Stimulated activated naive CD8-positive, alpha-beta T cell treated with anti-CD3 and anti-CD28 coated beads, Interleukin-15, amount 100 ng/mL, for 72 hours (primary cell): ENCODE measurements at places on chromosomes 6 and 20.
A peak's percentile ranks its signal among the peaks of the same experiment; 100 is the strongest.

DNA sequence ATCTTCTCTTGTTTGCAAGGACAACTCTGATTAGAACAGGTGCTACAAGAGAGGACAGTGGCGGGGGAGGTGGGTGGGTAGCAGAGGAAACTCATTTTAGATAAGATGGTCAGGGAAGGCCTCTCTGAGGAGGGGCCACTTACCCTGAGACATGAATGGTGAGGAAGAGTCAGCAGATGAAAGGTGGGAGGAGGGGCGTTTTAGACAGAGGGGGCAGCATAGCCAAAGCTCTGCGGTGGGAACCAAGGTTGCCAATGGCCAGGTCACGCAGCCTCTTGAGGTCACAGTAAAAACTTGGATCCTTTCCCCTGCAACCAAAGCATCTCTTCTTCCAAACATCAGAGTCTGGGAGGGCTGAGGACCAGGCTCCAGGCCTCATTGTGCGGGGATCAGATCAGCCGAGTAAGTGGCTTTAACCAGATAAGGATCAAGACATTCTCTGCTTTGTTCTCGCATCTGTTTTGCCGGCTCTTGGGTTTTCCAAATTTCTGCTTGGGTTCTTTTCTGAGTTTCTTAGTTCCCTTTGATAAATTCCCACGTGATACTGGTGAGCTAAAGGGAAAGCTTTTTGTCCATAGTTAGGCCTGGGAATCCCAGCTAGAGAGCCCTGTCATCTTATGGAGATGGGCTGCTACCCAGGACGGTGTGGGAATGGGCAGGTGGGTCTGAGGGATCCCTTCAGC, 5.5 kb upstream of the CD40 start:
- DNase-seq = no peak

- no peak for DNase-seq
Measured at GRCh38 chr20:57462781-57463180, 62.2 kb downstream of the CTCFL start.

- DNase-seq = no peak
Measured at GRCh38 chr20:62433658-62434497, 6.5 kb upstream of the RBBP8NL start.

DNA sequence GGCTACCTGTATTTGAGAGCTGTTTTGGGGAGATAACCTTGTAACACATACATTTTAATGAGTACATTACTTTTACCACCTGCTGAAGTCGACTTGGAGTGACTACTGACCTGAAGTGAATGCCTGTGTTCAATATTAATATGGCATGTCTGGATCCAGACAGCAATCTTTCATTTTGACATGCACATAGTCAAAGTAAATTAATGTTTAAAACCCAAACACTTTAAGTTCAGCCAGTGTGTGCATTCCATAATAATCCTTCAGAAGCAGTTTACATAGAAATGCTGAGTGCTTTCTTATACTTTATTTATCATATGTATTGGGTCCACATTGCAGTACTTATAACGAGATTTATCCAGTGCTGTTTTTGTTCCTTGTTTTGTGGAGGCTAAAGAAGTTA, 38.0 kb downstream of the CDKAL1 start:
- DNase-seq = no peak

DNA sequence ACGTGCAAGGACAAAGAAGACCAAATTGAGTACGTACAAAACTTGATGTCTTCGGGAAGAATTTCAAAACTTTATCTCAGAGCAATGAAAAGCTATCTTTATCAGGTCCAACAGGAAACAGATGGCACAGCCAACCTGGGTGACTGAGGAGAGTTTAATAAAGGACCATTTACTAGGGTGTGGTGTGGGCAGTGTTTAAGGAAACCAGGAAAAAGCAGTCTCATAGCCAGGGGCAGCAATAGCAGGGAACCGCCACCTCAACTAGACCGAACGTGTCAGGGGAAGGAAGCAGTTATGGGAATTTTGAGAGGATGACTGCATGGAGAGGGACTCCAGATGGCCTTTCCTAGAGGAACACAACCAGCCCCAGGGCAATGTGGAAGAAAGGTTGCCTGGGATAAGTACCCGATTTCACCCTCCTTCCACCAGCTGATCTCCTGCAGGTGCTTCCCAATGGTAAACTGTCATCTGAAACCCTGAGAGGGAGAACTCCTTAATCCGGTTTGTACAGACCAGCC, 15.2 kb upstream of the TAAR5 start:
- DNase-seq = no peak

DNA sequence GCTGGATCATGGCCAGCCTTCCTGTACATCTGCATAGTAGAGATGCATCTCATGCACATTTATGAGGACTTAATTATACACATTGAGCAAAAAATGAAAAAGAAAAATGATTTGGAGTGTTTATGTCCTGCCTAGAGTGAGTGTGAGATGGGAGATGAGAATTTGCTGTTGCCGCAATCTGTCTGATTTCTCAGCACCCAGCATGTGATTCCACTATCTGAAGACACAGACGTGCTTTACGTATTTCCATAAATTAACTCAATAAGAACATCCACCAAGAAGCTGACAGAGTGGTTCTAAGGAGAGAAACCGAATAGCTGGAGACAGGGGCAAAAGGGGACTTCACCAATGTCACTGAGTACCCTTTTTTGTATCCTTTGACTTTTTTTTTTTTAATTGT, 15.2 kb downstream of the EDEM2 start:
- DNase-seq = no peak

GRCh38 chr6:114096561-114097172, 125.7 kb upstream of the HDAC2 start:
- no peak for DNase-seq

- no peak for DNase-seq
Measured at GRCh38 chr6:15627821-15628220, 35.0 kb downstream of the DTNBP1 start.

- DNase-seq = no peak
Measured at GRCh38 chr20:49268600-49269365, 9.1 kb downstream of the ZNFX1 start.

GRCh38 chr20:32975698-32976674, 28.2 kb downstream of the SUN5 start:
- DNase-seq = peak; percentile 7

DNA sequence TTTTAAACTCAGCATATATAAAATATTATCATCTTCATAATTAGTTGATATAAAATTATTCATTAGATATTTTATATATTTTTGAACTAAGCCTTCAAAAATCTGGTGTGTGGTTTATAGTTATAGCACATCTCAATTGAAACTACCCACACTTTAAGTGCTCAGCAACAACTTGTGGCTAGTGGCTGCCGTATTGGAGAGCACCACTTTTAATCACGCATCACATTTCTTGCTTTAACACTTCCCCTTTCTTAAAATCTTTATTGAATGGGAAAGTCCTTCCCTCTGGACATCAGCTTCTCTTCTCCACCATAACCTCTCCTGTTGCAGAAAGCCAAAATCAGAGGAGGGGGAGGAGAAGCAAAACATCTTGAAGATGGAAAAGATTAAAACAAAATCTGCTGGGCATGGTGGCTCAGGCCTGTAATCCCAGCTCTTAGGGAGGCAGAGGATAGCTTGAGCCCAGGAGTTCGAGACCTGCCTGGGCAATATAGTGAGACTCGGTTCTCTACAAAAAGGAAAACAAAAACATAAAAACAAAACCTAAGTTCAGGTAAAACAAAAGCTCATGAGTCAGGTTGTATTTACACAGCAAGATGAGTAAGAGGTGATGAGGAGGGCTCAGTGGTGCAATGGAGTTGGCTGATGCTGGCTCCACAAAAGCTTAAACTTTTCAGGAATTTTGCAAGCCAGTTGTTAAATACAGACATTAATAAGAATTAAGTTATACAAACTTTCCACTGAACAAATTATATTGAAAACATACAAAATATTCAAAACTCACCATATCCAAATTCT, 237.0 kb upstream of the SUPT3H start:
- DNase-seq = no peak
